Activated CD4-positive, alpha-beta T cell treated with anti-CD3 and anti-CD28 coated beads for 4 hours (primary cell): ENCODE measurements at places on chromosomes 12 and 14.
A peak's percentile ranks its signal among the peaks of the same experiment; 100 is the strongest.

- no peak for DNase-seq
Observed at GRCh38 chr12:106522708-106523107, 60.1 kb upstream of the RFX4 start.

GRCh38 chr14:75022655-75023054 is 19.9 kb downstream of the EIF2B2 start:
- DNase-seq: no peak

DNA sequence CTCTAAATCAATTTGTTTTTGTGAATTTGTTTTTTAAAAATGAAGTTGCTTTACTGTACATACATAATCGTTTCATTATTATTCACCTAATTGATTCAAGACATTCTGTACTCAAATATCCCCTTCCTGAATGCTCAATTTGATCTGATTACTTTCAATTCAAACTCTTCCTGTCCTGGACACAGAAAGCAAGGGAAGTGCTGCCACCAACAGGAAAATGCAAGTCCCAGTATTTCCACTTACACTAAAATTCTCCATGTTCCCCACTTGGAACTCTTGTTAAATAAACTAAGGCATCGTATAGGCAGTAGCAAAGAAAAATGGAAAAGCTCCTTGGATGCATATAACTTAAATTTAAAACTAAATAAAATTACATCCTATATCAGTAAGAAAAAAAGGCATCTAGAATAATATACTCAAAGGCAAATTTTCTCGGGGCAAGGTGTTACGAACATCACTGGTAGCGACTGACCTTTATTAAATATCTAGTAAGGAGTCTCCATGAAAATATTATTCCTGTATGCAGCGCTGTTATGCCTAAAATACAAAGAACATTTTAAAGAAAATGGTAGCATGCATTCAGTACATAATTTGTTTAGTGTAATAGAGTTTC is 72.0 kb upstream of the DBX2 start:
- no peak for DNase-seq

DNA sequence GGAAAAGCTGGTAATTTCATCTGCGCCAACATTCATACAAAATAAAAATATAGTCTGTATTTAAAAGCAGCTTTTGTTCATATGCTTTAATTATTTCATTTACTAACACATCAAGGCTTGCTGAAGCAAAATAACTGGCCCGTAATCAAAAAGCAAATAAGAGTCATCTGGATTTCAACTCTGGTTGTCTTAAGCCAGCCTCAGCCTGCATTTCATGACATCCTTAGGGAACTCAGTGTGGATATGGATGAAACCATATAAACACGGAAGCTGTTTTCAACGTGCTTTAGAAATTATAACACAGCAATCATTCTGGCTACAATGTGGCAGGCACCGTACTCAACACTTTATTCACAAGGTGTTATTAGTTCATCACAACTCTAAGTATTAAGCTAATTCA is 852 bp downstream of the COX16 start:
- DNase-seq: no peak

GRCh38 chr12:80188576-80188975 is 89.2 kb downstream of the OTOGL start:
- no peak for DNase-seq

DNA sequence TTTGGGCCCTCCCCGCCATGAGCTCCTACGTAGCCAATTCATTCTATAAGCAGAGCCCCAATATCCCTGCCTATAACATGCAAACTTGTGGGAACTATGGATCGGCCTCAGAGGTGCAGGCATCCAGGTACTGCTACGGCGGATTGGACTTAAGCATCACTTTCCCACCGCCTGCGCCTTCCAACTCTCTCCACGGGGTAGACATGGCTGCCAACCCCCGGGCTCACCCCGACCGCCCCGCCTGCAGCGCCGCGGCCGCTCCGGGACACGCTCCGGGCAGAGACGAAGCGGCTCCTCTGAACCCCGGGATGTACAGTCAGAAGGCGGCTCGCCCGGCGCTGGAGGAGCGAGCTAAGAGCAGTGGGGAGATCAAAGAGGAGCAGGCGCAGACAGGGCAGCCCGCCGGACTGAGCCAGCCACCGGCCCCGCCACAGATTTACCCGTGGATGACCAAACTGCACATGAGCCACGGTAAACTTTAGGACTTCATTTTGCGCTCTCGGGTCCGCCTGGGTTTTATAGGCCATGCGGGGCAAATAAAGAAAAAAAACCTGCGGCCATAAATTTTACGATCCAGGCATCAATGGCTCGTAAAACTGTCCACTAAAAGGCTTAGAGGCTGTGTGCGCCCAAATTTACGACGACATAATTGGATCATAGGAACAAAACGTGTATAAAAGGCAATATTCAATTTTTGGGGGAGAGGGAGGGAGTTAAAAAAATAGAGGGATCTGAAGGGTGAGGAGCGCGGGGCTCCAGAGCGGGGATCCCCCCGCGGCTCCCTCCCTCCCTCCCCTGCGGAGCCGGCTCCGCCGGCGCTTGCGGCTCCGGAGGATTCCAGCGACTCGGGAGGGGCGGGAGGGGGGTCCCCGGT is 493 bp downstream of the HOXC5 start:
- DNase-seq: no peak

GRCh38 chr12:53843545-53843944 is 91.8 kb upstream of the CISTR start:
- DNase-seq: no peak

GRCh38 chr14:72792051-72792788 is 101.7 kb downstream of the DPF3 start:
- no peak for DNase-seq

DNA sequence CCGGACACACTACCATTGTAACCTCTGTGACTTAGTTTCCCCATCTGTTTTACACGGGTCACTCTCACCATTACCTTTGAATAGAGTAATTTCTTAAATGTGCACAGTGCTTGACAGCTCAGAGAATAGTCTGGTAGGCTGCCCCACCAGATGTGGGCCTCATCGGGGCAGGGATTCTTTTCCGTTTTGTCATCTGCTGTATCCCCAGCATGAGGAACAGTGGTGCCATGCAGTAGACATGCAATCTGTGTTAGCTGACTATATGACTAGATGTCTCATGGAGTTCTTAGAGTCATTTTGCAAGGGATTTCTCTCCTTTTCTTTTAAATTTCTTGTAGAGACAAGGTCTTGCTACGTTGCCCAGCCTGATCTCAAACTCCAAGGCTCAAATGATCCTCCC is 44.9 kb upstream of the PLEKHG3 start:
- DNase-seq: no peak

DNA sequence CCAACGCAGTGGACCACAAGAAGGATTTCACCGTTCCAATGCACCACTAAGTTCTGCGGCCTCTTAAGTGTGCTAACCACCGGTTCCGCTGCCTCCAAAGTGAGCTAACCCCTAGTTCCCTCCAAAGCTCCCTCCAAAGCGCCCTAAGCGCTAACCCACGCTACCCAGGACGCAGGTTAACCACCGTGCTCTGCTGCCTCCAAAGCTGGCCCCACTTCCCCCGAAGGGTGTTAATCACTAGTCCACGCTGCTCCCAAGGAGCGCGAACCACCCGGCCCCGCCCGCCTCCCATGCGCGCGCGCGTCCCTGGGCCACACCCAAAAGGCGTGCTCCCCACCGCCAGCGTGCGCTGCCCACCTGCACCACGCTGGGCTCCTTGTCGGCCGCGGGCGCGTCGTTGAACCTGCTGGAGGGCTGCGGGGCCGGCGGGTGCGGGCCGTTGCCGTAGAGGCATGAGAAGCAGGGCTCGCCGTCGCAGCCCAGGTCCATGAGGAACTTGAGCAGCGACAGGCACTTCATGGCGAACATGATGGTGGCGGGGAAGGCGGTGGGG is 11.7 kb downstream of the FAM181A start:
- no peak for DNase-seq

GRCh38 chr14:71996610-71997009 is 64.4 kb downstream of the RGS6 start:
- DNase-seq: no peak

DNA sequence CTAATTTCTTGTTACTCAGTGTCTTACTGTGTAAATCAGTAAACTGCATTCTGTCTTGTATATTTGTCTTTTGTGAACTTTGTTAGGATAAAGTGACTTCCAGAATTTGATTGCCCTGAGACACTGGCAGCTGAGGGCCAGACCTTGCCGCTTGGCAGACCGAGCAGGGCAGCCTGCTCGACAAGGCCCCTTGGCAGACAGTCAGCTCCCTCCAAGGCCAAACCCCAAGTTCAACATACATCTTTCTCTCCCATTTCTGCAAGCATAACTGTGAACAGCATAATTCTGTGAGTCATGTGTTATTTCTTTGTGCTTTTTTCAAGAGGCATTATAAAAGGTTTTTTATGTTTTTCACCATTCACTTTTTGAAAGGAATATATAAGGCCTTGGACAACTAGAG is 39.2 kb upstream of the BMAL2 start:
- DNase-seq: no peak

- DNase-seq: no peak
Observed at GRCh38 chr14:45793081-45793480, 540.1 kb upstream of the MIS18BP1 start.

- peak; percentile 60 for DNase-seq
Observed at GRCh38 chr12:59597385-59597781, 1.6 kb downstream of the SLC16A7 start.

DNA sequence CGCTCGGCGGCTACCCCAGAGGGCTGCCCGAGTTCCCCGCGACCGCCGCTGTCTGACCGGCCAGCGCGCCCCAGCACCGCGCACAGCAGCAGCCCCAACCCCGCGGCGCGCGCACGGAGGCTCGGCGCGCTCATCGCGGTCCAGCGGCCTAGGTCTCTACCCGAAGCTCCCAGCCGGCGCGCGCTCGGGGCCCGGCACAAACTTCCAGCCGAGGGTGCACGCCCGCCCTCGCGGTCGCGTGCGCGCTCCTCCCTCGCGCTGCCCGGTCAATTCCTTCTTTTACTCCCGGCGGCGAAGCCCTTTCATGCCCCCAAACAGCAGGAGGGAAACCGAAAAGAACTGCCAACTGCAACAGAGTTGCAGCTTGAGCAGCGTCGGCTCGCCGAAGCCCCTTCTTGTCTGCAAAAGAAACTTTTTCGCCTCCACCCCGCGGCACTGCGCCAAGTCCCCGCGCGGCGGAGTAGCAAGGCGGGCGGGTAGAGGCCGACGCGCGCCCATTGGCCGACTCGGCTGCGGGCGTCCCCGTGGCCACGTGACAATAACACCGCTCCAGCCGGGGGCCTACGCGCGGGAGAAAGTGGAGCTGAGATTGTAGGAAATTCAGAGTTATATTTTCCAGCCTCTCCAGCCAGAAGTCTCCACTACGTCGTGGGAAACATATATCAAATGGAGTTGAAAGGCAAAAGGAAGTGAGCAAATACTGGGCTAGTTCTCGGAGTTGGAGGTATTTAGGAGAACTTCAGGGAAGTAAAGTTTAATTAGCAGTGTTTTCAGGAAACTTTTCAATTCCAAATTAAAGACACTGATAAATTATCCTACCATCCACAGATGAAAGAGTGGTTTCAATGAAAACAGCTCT is at the start of gene LRIG3:
LRIG3 (minus strand) TSS at position 403 of the 859 bp plus-strand sequence; CDS start at position 134, 269 bp downstream.
- no peak for DNase-seq
